ENCODE measurements at places on chromosomes 16 and 17.

GRCh38 chr16:78503602-78504001, 404.1 kb downstream of the WWOX start:
- DNase-seq = peak; percentile 33

DNA sequence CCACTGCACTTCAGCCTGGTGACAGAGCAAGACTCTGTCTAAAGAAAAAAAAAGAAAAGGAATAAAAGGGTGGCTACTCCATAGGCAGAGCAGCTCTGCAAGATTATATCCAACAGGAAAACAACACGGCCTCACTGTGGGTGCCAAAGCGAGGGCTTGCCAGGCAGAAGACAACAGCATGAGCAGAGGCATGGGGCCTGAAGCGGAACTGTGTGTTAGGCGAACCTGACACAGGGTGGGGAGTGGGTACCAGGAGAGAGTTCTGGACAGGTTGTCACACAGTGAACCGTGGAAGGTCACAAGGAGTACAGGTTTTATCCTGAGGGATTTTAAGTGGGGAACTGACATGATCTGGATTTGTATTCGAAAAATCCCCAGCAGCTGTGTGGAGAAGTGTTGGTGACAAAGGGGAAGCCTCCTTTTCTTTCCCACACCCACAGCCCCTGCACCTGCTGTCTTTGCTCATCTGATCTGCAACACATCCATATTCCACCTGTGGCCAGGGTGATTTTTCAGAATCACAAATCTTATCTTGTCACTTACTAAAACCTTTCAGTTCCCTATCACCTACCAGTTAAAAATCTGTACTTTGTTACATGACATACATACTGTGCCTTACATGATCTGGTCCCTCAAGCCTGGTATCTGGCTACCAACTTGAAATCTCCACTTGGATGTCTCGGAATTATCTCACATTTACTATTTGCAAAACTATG, 23.2 kb upstream of the ARHGAP17 start:
- no peak for DNase-seq

GRCh38 chr17:57407287-57408070, 151.2 kb downstream of the MSI2 start:
- DNase-seq = no peak

- DNase-seq = no peak
These were observed 348.7 kb downstream of the CDH11 start for GRCh38 chr16:64773184-64773583.
